T1000 (cell line): ENCODE measurements at places on chromosomes 3 and 15.

GRCh38 chr3:100400419-100400779 is 490 bp downstream of the TOMM70 start:
- DNase-seq = no peak

- no peak for DNase-seq
Observed at GRCh38 chr3:31093606-31094005, 199.1 kb upstream of the GADL1 start.

GRCh38 chr3:149090907-149091306 is 4.6 kb upstream of the HLTF start:
- no peak for DNase-seq

DNA sequence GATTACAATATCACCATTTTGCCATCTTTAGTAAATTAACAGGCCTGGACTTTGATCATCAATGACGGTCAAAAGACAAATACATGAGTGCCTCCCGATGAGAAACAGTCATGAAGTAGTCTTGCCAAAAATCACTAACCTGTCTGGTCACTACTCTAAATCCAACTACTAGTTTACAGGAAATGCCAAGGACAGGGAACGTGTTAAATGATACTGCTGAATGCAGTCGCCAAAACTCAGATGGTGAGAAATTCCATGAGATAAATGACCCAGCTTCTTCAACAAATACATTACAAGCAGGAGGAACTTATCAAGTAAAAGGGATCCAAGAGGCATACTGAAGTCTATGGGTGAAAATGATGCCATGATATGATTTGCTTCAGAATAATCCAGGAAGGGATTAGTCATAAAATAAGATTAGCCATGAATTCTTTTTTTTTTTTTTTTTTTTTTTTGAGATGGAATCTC is 35.8 kb upstream of the ATP13A3 start:
- no peak for DNase-seq

DNA sequence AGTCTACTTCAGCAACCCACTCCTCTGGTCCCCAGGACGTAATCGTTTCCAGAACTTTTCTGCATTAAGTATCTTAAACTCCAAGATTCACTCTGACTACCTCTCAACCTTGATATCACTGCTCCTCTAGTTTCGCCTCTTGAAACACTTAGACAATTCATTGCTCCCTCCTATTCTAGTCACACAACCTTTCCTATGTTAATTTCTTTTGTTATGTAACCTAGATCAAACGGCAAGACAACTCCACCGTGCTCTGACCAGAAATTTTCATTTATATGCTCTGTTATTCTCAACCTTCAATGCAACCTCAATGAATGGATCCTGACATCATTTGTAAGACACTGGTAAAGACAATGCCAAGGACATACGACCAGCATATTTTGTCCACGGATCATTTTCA is 71.3 kb downstream of the CADM2 start:
- no peak for DNase-seq
